ENCODE measurements at places on chromosomes 2 and 18.

DNA sequence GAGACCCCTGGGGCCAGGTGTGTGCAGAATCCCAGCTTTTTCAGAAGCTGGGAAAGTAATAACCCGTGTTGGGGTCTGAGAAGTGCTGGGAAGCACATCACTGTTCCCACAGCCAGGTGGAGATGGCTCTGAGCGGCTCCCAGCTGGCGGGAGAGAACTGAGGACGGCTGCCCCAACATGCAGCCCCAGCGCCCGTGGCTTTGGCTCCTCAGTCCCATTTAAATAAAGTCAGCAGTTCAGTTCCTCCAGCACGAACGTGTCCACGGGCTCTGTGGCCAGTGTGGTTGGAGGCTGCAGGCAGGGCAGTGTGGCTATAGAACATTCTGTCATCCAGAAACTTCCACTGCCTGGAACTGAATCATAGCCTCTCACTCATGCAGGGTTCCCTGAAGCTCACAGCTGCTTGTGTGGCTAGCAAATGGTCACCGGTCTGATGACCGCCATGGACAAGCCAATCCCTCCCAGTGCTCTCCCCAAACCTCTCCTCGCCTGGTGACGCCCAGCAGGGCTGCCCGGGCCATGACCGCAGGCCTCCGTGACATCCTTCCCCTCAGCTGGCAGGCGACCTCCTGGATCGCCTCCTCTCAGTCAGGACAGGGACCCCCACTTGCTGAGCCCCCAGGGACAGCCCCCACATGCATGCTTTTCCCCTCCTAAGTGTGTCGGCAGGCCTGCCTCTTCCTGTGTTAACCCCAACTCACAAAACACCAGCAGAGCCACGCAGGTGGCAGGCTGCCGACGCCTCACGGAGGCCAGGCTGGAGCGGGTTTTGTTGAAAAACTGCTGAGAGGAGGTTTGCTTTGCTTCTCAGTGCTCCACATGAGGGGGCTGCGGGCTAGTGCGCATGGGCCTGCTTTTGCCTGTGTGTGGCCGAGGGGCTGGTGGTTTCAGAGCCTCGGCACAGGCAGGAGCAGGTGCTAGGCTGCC is 1.3 kb downstream of the RTP5 start:
- DNase-seq, result peak; percentile 73

DNA sequence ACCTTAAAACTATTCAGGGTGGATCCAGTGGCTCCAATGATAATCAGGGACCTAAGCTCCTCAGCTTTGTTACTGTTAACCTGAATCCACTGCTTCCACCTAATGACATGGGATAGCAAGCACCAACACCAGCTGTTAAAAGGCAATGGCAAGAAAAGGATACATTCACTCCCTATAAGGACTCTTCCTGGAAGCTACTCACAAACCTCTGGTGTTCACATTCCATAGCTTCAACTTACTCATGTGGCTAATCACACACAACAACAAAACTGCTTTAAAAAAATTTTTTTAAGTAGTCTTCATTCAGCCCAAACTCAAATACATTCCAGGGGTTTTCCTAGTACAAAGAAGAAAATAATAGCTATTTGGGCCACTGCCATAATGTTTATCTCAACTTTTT is 24.5 kb downstream of the ROCK2 start:
- no peak for DNase-seq

DNA sequence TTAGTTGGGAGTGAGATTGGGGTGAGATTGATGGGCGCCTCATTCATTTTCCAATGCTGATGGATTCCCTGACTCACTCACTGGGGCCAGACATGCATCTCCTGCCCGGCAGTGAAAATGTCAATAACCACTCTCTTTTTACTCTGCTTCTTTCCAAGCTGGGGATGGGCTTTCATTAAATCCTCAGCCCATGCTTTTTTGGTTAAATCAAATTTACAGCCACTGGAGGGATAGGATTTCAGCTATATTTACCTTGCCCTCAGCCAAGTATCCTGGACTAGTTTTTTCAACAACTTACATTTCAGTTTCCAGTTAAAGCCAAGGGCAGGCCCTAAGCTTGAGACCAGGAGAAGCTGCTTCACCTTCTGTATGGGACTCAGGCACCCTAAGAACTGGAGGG is 162.8 kb downstream of the TSN start:
- no peak for DNase-seq

DNA sequence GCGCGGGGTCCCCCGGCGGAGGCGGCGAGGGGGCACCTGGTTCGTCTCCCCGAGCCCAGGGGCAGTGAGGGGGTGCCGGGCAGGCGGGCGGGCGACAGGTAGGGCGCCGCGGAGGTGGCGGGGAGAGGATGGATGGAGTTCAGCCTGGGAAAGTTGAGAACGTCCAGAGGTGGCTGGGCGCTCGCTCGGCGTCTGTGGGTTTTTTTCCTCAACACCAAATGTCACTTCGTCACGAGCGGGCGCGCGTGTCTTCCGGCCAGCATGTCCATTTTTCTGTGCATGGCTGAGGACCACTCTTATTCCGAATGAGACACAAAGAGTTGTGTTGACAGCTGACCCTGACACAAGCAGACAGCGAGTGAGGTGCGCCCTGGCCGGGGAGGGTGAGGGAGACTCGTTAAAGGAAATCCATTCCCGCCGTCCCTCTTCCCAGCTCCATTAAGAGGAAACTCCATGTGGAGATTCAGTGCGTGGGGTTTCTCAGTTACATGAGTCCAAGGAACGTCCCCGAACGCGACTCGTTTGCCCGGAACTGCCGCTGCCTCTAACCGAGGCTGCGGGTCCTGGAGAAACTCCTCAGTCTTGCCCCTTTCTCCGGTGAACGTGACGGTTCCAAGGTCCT is 859 bp downstream of the GREB1L start:
- no peak for DNase-seq

DNA sequence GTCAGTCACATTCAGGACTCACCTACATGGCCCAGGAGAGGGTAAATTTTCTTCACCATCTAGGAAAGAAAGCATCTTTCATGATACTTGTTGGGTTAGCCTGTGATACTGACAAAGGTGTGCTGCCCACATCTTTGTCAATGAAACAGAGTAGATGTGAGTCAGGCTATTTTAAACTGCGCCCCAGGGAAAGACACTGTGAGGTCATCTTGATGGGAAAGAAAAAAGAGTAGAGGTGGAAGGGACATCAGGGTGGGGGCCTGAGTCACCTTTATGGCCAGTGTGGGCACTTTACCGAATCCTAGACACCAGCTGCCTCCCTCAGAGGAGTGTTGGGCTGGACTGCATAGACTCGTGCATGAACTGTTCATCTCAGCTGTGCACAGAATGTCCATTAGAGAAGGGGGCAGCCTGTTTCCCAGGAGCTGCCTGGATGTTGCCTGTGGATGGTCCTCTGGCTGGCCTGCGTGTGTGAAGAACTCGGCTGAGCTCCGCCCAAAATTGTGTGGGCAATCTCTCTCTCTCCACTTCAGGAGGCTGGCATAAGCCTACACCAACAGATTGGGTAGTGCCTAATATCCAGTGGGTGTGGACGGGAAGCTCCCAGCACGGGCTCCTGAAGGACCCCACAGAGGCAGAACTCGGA is 278.7 kb upstream of the PXDN start:
- DNase-seq, result no peak

GRCh38 chr2:188734691-188735090 is 239.5 kb upstream of the COL3A1 start:
- no peak for DNase-seq
